ENCODE measurements at places on chromosomes 6 and 20.

GRCh38 chr6:159117046-159117445 lies 52.2 kb upstream of the FNDC1 start:
- no peak for DNase-seq

- DNase-seq, result no peak
These were observed 31.4 kb downstream of the HIVEP2 start for GRCh38 chr6:142913511-142914047.

GRCh38 chr20:2753461-2754040 lies 46.9 kb downstream of the CPXM1 start:
- no peak for DNase-seq

- DNase-seq, result no peak
These were observed 22.9 kb upstream of the RIPK1 start for GRCh38 chr6:3045369-3045768.

- no peak for DNase-seq
These were observed 435.4 kb downstream of the BCKDHB start for GRCh38 chr6:80541886-80542285.

DNA sequence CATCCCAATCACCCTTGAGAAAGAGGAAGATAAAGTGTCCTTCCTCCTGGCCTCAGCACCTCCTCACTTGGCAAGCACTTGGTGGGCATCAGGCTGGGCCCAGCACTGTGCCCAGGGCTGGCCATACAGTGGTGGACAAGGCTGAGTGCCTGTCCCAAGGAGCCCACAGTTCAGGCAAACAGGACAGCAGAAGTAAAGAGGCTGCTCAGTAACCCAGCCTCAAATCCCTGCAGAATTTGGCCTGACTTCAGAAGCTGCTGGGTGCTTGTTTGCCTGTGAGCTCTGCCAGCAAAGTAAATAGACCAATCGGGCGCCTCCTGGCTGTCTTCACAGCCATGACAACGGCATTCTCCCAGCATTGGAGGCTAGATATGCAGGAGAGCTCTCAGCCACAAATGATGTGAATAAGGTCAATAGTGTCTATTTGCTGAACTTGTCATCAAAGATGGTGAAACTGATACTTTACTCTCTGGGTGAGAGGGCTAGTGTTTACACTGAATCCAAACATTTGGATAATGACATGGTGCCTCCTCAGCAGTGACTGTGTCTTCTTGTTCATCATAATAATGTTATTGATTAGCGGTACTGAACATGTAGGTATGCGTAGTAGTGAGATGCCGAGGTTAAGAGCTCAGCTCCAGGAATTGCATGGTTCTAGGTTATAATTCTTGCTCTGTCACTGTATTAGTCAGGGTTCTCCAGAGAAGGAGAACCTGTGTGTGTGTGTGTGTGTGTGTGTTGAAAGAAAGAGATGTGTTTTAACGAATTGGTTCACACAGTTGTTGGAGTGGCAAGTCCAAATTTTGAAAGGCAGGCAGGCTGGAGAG lies 36.9 kb upstream of the FANCE start:
- DNase-seq, result no peak

- DNase-seq, result no peak
These were observed 6.3 kb downstream of the OR2A4 start for GRCh38 chr6:131694832-131695426.

DNA sequence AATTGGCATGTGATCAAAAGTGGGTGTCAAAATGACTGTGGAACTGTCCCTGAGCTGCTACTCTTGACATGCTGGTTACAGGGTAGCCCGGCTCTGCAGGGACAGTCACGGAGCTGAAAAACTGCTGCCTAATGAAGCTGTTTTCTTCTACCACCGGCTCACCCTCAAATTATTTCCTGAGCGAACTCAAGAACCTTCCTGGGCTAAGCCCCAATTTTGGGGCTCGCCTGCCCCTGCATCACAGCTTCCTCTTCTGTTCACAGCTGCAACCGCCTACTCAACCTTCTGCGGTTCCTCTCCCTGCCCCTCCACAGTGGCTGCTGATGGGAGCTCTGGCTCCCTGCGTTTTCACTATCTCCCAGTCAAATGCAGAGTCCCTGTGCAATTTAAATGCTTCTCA lies 110.8 kb upstream of the MLN start:
- no peak for DNase-seq

DNA sequence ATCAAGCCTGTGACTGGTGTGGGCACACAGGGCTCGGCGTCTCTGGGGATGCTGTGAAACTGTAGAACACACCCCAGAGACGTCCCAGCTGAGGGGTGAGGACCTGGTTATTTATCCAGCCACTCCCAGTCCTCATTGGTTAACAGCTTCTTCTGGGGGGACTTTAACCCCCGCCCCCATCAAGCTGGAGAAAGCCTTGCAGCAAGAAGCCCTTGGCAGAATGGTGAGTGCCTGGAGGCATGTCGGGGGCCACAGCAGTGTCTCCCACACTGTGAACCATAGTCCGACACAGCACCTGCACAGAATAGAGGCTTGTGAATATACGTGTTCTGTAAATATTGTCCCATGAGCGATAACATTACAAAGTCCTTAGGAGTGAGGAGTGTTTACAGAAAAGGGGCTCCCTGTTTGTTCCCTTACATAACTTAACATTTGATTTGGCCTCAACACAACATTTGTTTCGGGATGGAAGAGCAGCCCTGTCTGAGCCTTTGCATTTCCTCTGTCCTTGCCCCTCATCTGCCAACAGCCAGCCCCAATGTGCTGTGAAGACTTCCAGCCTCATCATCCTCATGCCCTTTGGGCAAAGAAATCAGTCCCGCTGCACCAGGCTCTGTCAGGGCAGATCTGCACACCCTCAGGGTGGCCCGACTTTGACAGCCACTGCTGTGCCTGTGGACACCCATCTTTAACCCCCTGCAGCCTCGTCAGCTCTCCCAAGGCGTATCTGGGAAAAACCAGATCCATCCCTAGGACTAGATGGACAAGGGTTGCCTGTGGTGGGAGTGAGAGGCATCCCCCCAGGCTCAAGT lies 2.2 kb upstream of the RRBP1 start:
- no peak for DNase-seq

GRCh38 chr6:108492131-108492766 lies 68.5 kb upstream of the FOXO3 start:
- DNase-seq, result no peak

DNA sequence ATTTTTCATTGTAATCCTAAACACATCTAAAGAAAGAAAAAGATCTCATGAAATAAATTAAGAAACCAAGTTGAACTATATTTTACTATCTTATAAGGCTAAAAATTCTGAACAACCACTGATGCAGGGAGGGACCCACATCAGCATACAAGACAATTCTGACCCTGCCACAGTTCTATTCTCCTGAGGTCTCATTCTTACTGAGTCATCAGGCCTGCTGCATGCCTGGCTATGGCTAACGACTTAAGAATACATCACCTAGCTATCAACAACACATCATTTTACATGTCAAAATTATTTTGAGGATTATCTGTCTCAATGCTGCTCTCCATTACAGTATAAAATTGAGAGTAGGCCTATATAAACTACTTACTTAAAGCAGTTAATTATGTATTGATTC lies 52.9 kb downstream of the FBXL4 start:
- no peak for DNase-seq

DNA sequence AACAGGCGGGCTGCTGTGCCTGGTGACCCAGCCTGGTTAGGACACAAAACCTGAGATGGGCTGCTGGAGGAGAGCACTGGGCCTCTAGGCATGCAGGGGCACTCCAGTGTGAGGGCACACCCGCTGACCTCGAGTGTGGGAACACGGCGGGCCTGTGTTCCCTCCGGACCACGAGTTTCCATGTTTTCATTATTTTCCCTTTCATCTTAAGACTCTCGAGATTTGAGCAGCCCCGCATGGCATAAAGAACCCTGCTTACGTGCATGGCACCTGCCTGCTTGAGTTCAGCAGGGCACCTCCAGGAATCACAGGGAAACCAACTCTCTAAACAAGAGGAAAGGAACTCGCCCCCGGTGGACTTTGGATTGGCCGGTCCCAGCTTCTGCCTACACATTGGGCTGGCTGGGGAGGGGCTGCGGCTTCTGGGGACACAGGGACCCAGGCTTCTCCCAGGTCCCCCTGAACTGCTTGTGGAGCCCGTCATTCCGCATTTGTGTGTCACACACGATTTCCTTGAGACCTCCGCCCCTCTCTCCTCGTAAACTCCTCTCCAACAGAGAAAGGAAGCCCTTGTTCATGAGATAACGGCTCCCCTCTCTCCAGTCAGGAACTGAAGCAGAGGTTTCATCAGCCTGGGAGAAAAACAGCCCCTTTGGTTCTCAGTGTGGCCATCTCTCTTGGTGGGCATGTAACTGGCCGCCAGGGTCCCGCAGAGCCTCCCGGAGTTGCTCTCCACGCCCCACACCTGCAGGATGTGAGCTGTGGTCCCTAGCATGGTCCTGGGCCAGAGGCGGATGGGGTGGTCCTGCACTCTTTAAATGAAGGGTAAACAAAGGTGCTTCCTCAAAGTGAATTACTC lies 181.8 kb downstream of the TTLL2 start:
- no peak for DNase-seq

- DNase-seq, result no peak
These were observed 721.1 kb upstream of the CITED2 start for GRCh38 chr6:140095532-140095931.

GRCh38 chr6:24547243-24547642 lies 52.5 kb downstream of the ALDH5A1 start:
- DNase-seq, result no peak

DNA sequence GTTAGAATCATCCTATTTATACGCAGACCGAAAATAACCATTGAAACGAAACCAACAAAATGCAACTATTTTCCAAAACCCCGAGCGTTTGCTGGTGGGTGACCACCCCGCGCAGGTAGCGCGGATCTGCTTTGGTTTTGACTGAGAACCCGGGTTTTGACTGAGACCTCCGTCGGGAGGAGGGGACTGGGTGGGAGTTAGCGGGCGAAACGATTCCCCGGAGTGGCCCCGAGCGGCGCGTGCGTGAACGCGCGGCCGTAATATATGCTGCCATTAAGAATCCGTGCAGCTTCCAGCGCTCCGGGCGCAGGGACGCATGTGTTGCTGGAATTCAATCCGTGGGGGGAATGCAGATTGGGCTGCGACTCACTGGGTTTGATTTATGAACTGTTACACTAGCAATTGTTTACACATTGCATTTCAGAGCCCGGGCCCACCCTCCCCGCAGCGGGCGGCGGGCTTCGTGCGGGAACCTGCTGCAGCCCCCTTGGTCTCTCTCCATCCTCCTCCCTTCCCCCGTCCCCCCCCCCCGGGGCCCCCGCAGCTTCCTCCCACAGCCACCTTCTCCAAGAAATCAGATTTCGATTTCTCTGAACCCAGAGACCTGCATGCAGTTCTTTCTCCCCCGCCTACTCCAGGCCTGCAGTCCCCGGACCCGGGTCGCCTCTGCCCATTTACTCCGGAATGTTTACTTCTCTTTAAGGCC lies 9.9 kb downstream of the NRN1 start:
- no peak for DNase-seq

DNA sequence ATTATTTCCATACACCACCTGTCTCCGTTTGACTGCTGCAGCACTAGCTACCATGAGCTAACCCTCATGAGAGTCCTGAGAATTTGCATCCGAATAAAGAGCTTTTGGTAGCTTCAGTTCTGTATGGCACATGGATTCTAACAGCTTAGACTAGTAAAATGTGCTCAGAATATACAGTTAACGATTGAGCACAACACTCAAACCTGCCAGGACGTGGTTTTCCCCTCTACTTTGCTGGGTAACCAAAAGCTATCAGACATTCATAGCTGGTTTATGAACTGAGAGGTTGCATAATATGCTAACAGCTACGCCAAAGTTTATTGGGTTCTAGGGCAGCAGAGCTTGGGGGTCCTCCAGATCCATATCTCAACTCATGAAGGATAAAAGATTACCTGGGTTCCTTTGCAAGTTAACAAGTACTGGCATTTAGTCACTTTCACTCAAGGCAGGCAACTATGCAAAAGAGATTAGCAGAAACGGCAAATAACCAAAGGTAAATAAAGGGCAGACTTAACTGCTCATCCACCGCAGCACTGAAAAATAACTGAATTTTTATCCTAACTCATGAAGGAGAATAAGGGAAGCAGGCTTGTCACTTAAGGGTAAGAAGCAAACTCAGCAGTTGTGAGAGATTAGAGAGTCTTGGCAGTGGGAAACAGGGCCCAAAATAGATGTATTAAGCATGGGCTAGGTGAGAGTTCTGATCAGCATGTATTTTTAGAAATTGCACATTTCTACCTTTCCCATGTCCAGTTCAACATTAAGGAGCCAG lies 29.4 kb downstream of the NUDT3 start:
- no peak for DNase-seq

DNA sequence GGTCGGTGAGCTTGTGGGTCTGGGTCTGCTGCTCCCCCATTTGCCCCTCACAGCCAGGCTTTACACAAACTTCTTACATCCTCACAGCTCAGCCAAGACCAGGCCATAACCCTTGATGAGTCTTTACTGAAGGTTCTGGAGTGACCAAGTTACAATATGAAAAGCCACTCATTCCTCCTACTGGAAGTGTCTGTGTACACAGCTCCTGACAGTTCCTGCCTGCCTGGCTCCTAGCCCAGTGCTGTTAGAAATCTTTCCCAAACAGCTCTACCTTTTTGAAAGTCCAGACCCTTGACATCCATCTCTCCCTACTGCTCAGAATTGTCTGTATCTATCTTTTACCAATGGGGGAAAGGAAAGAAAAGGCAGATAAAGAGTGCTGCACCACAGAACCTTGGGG lies 106.9 kb downstream of the PAX1 start:
- DNase-seq, result no peak

- no peak for DNase-seq
These were observed 643.7 kb downstream of the UTRN start for GRCh38 chr6:144928847-144929246.

- DNase-seq, result no peak
These were observed 391.6 kb downstream of the PLCB1 start for GRCh38 chr20:8523684-8524083.

DNA sequence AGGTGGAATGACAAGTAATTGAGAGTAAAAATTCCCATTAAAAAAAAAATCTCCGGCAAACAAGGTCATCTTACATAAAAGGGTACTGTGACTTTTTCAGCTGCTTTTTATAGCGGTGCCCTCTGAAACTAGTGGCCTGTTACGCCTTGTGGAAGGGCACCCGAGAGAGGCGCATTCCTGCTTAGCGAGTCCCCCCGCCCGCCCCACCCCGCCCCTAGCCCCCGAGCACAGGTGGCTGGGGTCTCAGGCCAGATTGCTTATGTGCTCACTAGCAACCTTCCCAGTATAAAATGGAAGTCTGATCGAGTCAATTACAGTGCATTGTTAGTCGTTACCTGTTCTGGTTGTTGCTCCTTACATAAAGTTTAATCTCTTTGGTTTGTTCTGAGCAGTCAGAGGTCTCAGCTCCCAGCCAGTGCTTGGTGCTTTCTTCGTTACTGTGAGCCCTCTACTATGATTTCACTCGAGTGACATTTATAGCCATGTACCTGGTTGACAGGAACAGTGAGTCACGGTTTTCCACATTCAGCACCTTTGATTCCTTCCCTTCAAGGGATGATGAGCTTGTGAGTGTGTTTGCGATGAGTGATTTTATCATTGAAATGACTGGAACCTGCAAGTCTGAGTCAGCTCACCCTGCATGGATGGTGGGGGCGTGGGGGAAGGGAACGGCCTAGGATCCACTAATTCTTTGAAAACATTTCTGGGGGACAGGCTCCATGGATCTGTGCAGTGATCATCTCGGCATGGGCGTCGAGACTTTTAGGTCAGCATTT lies 47.6 kb downstream of the ZDHHC14 start:
- no peak for DNase-seq

- no peak for DNase-seq
These were observed 114.3 kb upstream of the ZFP64 start for GRCh38 chr20:52305858-52306257.
